Right ventricle myocardium superior (tissue), 1 donor: ENCODE measurements at places on chromosomes 5 and 9.

GRCh38 chr5:57635146-57635777 is 152.7 kb upstream of the ACTBL2 start:
- DNase-seq, result no peak

DNA sequence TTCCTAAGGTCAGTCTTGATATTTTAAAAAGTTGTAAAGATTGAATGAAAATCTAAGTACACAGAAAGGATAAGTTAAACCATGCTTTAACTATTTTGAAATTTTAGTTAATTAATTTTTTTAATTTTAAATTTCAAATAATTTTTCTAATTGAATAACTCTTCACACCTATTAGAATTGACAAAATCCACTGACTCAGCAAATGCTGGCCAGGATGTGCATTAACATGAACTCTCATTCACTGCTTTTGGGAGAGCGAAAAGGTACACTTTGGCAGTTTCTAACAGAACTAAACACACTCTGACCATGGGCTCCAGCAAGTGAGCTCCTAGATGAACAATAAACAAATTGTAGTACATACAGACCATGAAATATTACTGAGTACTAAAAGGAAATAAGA is 209.5 kb downstream of the PTPRD start:
- DNase-seq, result no peak

- DNase-seq, result no peak
Observed at GRCh38 chr5:124232515-124232914, 513.9 kb downstream of the ZNF608 start.

GRCh38 chr5:180684623-180685161 is 35.3 kb upstream of the FLT4 start:
- DNase-seq, result no peak

GRCh38 chr9:95370064-95370463 is 52.6 kb upstream of the FANCC start:
- no peak for DNase-seq

DNA sequence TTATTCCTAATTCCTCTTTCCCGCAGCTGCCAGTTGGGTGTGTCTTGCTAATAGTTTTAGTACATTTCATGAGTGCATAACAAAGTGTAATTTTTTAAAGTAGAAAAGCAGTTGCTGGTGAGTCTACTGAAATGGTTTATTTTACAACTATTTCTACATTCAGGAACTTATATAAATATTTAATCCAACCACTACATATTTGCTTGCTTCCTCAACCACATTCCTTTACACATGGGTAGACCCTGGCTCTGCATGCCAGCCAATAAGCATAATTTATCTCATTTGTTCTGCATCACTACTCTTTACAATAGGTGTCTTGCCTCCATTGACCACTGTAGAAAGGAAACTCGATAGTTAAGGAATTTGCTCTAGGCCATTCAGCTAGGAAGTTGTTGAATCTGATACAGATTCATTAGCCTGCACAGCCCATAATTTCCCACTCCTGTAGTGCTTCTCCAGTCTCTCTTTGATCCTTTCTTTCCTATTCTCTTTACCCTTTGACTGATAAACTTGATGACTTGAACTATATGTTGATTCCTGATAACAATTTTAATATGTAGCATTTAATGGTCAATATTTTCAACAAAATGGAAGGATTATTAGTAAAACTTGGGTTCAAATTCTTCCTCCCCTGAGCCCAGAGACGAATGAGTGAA is 342.5 kb upstream of the ACTBL2 start:
- no peak for DNase-seq

DNA sequence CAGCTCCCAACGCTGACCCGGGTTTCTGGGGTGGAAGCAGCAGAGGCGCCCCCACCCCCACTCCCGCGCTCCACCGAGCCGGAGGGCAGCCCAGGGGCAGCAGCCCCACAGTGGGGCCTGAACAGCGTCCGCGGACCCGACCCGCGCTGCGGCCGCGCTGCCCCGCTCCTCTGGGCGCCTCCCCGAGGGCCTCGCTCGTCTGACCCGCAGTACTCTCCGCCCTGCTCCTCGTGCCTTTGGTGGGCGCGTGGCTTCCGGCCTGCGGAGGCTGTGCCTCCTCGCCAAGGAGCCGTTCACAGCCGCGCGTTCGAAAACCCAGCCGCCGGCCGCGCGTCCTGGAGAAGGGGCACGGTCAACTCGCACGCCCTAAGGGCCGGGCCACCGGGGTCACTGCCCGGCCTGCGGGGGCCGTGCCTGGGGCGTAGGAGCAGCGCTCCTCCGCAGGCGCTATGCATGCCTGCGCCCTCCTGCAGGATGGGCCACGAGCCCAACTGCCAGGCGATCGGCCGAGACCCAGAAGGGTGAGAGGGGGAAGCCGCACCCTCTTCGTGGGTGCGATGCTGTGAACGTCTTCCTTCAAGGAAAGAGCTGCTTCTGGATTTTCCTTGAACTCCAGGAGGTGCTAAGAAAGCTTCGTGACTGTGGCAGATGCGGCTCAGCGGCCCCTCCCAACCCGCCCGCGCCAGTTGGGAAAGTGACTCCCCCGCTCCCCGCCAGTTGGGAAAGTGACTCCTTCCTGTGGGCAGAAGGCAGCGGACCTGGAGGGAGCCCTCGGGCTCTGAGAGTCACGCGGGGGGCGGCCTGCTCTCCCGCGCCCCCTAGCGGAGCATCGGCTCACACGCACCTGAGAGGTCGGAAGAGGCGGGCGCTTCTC is 82.7 kb downstream of the HSD17B3 start:
- peak; percentile 76 for DNase-seq

- peak; percentile 23 for DNase-seq
Observed at GRCh38 chr9:137455359-137455991, 3.7 kb downstream of the NSMF start.

DNA sequence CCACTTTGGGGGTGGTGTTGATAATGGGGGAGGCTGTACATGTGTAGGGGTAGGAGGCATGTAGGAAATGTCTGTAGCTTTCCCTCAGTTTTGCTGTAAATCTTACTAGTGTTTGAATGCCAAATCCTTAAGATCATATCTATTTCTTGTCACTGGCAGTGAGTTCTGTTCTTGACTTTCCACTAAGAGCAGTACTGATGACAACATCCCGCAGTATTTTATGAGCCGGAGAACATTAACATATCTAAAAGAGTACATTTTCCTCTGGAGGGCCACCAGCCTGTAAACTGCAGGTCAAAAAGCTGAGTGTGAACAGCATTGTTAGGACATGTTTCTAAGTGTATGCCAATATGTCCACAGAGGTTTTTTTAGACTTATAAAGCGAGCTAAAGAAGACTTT is 2.5 kb upstream of the HSPB3 start:
- DNase-seq, result no peak

DNA sequence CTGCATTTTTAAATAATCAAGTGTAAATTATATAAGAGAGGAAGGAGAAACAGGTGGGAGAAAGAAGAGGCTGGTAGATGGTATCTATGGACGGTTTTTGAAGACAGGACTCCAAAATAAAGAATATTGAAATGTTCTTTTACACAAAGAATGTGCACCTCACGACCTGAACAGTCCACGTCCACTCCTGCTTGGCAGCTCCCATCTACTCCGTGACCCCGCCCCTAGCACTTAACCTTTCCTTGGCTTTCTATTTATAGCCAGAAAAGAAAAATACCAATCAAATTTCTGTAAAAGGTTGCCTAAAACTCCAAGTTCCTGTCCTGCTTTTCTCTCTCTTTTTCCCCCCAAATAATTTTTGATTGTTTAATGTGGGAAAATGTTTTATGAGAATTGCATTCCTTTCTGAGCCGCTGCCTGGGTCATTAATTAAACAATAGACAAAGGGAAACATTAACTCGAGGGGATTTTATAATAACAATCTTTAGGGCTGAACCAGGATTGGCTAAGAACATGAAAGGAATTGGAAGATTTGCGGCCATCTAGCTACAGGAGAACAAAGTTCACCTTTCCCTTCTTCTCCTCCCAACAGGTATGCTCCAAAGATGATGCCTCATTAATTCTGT is 173.6 kb upstream of the MAP3K1 start:
- DNase-seq, result no peak

GRCh38 chr9:127814619-127815511 is 12.2 kb downstream of the FPGS start:
- DNase-seq, result no peak

GRCh38 chr5:137561608-137562007 is 62.5 kb upstream of the SPOCK1 start:
- no peak for DNase-seq

- no peak for DNase-seq
Observed at GRCh38 chr5:96006291-96006690, 44.6 kb upstream of the ELL2 start.

DNA sequence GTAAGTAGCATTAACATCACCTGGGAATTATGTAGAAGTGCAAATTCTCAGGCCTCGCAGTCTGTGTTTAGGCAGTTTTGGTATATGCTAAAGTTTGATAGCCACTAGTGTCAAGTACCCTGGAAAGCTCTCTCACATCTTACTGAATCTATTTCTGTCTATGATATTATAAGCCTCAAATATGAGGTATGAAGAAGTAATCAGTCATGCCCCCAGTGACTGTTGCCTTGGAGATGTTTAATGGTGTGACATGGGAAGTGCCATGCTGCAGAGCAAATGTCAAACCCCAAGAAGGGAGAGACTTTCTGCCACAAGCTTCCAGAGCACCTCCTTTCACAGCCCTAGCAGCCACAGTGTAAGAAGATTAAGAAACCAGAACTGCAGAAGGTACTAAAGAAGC is 9.8 kb upstream of the PDE8B start:
- DNase-seq, result no peak

DNA sequence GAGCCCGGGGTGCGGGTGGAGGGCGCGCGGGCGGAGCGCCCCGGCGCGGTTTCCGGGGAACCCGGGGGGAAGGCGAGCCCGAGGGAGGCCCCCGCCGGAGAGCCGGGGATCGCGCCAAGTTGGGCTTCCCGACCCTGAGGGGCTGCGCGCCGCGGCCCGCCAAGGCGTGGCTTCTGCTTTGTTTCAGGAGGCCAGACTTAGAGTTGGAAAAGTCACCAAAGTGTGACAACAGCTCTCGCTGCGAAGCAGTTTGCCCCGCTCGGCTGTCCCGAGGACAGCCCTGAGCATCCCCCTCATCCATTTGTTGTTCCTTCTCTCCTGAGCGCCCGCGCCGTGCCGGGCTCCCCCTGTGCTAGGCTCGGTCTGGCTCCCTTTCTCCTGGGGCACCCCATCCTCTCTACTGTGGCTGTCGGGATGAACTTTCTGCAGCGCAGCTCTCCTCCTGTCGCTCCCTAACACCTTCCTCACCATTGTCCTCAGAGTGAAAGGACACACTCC is 410 bp downstream of the GLIPR2 start:
- no peak for DNase-seq

DNA sequence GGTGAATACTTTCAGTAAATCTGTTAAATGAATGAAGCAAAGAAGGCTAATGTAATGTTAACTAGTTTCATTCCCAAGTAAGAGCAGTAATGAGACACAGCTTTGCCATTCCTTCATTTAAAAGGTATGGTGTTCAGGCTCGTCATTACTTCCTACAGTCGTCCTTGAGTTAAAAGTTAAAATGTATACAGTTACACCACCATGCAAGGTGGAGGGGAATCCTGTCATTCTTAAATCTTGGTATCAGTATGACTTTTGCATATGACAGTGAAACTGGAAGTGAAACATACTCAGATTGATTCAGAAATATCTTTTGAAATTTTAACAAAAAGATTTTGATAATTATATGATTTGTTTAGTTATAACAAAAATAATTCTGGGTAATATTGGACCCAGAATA is 25.9 kb downstream of the MTRR start:
- DNase-seq, result no peak

DNA sequence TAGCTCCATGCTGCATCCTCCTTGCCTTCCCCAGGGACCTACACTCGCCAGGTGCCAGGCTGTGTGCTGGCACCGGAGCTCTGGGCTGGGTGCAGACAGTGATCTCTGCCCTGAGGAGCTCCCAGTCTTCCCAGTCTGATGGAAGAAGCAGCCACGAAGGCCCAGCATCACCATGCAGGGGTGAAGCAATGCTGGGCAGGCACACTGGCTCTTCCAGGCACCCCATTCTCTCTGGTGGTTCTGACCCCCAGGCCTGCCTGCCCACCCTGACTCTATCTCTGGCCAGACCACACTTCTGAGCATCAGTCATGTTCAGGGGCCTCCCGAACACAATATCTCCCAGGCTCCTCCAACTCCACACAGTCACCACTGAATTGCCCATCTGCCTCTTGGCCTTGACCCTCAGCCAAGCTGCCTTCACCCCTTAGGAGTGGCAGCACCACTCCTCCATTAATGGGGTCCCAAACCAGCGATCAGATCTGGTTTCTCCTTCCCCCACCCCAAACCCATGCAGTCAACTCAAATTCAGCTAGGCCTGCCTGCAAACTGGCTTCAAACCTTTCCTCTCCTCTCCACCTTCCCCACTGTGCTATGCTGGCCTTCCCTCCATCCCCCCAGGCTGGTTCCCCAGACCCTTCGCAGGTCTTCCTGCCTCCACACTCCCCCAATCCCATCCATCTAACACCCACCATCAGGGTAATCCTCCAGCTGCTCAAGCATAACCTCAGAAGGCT is 102.7 kb upstream of the MVB12B start:
- no peak for DNase-seq

DNA sequence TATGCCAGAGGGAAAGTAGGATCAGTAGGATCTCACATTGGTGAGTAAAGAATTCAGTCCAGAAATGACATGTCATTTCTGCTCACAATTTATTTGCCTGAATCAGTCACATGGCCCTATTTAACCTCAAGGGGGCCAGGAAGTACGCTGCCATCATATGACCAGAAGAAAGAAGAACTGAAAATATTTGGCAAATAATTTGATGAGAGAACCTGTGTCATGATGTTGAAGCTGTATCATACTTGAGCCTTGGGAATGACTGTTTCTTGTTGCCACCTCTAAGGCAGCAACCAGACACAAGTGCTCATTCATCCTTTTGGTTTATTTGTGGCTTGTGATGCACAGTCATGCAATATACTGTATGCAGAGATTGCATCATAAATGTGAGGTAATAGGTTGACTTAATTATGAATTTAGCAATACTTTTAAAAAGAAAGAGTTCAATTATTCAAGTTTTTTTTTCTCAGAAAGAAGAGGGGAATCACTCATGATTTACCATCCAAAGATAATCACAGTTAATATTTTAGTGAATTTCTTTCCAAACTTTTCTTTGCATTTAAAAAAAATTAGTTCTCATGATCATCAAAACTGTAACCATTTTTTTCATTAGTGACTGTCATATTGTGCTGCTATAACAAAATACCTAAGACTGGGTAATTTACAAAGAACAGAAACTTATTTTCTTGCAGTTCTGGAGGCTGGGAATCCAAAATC is 8.2 kb upstream of the ZFYVE16 start:
- DNase-seq, result no peak

- DNase-seq, result no peak
Observed at GRCh38 chr5:174511714-174512253, 212.6 kb upstream of the MSX2 start.

- DNase-seq, result no peak
Observed at GRCh38 chr5:134561871-134562296, 36.4 kb downstream of the JADE2 start.

- DNase-seq, result peak; percentile 83
Observed at GRCh38 chr9:110750272-110750671, 81.7 kb downstream of the MUSK start.
